ENCODE measurements at places on chromosomes 7 and 10.

DNA sequence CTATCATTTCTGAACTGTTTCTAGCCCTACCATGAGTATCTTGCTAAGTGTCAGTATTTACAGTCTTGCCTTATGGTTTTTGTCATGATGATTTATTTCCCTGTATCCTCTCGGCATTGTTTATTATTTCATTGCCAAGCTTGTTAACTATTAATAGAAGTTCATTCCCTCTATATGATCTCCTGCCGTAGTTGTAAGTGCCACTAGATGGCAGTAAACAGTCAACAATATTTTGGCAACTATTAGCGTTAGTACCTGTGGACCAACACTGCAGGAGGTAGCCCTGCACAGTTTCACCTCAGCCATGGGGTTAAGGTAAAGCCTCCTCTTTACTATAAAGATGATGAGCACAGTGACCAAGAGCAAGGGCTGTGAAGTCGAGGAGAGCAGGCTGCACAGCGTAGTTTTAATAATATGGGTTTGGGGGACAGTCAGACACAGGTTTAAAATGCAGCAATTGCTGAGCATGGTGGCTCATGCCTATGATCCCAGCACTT is 26.1 kb upstream of the CCNJ start:
- no peak for DNase-seq
- H3K27me3 ChIP-seq: no peaks in the 10 kb centered on the region
- H3K4me1 ChIP-seq: no peaks in the 10 kb centered on the region
- H3K4me3 ChIP-seq: no peak overlapping the region
- H3K27ac ChIP-seq: no peak overlapping the region

- H3K27ac ChIP-seq: no peak overlapping the region
- peaks cover 4% of the 10 kb centered on the region for H3K4me1 ChIP-seq
- H3K4me3 ChIP-seq: no peak overlapping the region
- H3K36me3 ChIP-seq: no peaks in the 10 kb centered on the region
Observed at GRCh38 chr7:94698275-94698674, 42.3 kb upstream of the SGCE start.

DNA sequence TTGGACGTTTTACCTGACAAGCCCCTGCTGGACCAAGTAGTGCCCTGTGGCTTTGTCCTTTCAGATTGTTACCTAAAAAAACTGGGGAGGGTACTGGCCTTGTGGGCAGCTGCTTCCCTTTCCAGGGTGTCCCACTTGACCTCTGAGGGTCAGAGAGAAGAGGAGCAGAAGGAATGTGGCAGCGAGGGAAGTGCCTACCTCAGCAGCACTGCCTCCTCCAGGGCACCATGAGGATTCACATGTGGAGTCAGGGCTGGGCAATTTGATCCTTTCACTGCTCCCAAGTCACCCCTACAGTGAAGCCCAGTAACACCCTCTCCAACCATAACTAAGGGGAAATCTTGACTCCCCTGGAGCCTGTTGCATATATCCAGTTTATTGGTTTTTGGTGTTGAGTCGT is 64.6 kb downstream of the ITGB1 start:
- no peaks in the 10 kb centered on the region for H3K36me3 ChIP-seq
- no peaks in the 10 kb centered on the region for H3K4me1 ChIP-seq
- H3K27me3 ChIP-seq: no peaks in the 10 kb centered on the region
- H3K27ac ChIP-seq: no peak overlapping the region

DNA sequence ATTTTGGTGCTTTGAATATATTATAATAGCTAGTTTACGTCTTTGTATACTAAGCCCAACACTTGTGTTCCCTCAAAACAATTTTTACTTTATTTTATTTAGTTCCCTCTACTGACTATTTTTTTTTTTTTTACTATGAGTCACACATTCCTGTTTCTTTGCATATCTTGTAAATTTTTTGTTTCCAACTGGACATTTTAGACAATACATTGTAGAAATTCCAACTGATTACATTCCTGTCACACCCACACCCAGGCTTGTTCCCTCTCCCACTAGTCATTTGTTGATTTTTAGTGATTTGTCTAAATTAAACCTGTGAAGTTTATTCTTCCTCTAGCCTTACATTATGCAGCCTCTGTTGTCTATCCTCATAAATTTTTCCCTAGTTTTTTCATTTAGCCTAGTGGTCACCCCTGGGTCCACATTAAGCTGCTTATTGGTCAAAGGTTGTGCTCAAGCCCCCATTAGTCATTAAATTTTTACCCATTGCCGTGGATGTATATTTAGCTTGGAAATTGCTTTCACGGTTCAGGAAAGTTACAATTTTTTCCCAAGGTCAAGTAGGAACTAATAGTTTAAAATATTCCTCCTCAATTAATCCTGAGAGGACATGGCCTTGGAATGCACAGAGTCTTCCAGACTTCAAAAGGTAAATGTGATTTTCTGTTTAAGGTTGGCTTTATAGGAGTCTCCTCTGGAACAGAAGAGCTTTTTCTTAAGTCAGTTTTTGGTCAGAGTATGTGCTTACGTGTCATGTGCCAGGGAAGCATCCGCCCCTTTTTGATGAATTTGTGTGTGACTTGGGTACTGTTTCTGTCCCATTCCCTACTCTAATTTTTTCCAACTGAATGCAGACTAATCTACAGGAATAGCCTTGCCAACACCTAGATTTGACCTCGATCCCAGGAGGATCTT is 207.6 kb upstream of the TMEM72 start:
- no peak for DNase-seq
- H3K36me3 ChIP-seq: no peaks in the 10 kb centered on the region
- H3K27me3 ChIP-seq: no peaks in the 10 kb centered on the region
- no peak overlapping the region for H3K27ac ChIP-seq

DNA sequence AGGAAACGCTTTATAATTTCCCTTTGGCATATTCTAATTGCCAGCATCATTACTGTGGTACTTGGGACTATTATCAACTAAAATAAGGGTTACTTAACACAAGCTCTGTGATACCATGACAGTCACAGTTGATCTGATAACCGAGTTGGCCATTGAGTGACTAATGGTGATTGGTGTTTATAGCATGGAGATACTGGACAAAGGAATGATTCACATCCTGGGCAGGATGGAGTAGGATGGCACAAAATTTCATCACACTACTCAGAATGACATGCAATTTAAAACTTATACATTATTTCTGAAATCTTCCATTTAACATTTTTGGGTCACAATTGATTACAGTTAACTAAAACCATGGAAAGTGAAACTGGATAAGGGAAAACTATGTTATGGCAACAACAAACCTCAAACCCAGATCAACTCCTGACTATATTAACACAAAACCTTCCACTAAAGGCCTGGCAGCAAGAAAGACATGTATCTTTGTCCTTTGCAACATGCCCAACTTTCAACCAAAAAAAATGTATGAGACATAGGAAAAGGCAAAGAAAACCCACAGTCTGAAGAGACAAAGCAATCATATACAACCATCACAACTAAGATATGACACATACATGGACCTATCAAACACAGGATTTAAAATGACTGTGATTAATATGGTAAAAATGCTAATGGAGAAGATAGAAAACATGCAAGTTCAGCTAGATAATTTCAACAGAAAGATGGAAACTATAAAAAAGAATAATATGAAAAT is 208.5 kb upstream of the NRP1 start:
- no peak overlapping the region for H3K27ac ChIP-seq
- H3K4me1 ChIP-seq: peaks cover 1% of the 10 kb centered on the region
- no peaks in the 10 kb centered on the region for H3K27me3 ChIP-seq
- H3K36me3 ChIP-seq: no peaks in the 10 kb centered on the region
- H3K4me3 ChIP-seq: no peak overlapping the region
- DNase-seq: no peak

Measured in ovary (tissue), 10 donors.